ENCODE measurements at places on chromosomes 2 and 18. TPM values are rescaled to one million over a fixed set of nuclear protein-coding genes. Genes with fewer than 3 reads are reported as not detected.
A peak's percentile ranks its signal among the peaks of the same experiment; 100 is the strongest.

- H3K4me1 ChIP-seq, result no peaks in the 10 kb centered on the region
- peaks cover 17% of the 10 kb centered on the region for H3K36me3 ChIP-seq
- no peak overlapping the region for H3K27ac ChIP-seq
- H3K4me3 ChIP-seq, result no peak overlapping the region
These were observed 109.0 kb downstream of the ICA1L start for GRCh38 chr2:202762556-202762955.

DNA sequence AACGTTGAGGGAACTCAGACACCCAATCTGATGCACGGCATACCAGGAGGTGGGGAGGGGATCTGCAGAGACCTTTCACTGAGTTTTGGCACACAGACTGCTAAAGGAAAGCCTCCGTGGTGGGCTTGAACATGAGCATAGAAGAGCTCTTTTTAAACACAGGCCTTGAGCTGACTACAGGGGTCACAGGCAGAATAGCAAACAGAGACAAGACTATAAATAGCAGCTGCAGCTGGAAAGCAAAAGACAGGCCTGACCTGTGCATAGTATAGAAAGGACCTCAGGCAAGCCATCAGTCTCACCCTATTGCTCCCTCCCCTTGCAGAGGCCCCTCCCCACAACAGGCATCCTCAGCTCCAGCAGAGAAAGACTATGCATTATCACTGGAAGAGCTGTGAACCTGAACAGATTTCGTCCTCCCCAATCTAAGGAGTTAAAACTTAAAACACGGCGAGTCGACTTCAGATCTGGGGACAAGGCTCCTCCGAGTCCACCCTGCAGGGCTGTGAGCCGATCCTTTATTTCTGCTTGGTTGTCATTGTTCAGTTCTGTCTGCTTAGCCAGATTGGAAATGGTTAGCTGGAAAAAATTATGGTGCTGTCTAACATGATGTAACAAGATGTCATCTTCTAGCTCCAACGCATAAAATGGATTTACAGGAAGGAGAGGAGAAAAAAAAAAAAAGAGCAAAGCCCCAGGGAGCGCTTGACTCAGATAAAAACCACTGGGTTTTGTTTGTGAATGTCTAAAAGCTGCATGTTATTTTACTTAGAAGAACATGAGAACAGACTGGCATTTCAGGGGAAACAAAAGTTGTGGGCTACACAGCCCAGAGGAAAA is 25.2 kb upstream of the LCLAT1 start:
- peaks cover 17% of the 10 kb centered on the region for H3K4me1 ChIP-seq
- peak; percentile 29 for DNase-seq
- H3K27me3 ChIP-seq, result no peaks in the 10 kb centered on the region

Gene IL36RN
- total RNA-seq, result not detected

Gene UGT1A3
- total RNA-seq, result not detected

DNA sequence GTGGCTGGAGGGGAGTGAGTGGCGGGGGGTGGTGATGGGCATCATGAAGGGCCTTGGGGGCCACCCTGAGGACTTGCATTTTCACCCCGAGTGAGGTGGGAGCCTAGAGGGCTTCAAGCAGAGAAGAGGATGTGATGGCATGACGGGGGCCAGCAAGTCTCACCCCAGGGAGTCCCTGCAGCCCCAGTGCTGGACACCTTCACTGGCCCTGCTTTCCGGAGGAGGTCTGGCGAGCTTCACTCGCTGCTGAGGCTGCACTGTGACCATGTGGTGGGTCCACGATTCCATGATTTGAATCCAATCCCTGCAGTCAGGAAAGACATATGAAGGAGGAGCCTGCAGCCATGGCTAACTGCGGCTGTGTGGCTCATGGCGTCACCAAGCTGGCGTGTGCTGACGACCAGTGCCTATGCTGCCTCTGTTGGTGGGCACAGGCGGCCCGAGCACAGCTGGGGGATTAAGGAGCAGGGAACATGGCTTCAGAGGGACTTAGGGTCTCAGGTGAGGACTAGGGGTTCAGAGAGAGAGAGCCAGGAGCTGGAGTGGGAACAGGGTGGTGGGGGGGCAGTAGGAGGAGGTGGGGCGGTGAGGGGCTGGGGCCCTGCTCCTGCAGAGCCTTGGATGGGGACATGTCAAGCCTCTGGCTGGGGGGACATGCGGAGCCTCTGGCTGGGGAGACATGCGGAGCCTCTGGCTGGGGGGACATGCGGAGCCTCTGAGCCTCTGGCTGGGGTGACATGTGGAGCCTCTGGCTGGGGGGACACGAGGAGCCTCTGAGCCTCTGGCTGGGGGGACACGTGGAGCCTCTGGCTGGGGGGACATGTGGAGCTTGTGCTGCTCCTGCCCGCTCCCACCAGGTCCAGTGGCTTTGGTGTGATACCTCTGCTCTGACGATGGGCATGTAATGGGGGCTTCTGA is 3.6 kb downstream of the ZAP70 start:
- H3K4me3 ChIP-seq, result peak overlapping the region; percentile 93
- peaks cover 94% of the 10 kb centered on the region for H3K4me1 ChIP-seq
- H3K27ac ChIP-seq, result peak overlapping the region; percentile 92
- H3K27me3 ChIP-seq, result no peaks in the 10 kb centered on the region
- peaks cover 4% of the 10 kb centered on the region for H3K36me3 ChIP-seq
- DNase-seq, result no peak

DNA sequence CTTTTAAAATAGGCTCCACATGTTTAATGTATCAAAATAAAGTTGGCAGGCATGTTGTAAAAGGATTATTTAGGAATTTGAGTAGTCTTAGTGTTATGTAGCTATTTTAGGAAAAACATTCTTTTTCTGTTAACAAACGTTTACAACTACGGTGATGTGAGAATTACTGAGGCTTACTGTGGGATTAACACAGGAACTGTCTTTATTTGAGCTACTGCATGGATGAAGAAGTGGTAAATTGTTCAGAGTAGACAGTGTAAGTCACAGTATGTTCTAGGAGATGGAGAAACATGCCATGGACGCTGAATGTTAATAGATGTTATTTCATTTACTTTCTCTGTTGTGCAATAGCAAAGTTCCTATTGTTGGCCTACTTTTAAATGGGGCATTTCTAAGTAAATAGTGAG is 1.6 kb downstream of the PPM1B start:
- H3K27ac ChIP-seq, result peak overlapping the region; percentile 98
- peaks cover 51% of the 10 kb centered on the region for H3K4me1 ChIP-seq
- peak overlapping the region; percentile 96 for H3K4me3 ChIP-seq
- H3K27me3 ChIP-seq, result no peaks in the 10 kb centered on the region
- no peak for DNase-seq

Gene SAG
- 1.7 TPM for total RNA-seq

DNA sequence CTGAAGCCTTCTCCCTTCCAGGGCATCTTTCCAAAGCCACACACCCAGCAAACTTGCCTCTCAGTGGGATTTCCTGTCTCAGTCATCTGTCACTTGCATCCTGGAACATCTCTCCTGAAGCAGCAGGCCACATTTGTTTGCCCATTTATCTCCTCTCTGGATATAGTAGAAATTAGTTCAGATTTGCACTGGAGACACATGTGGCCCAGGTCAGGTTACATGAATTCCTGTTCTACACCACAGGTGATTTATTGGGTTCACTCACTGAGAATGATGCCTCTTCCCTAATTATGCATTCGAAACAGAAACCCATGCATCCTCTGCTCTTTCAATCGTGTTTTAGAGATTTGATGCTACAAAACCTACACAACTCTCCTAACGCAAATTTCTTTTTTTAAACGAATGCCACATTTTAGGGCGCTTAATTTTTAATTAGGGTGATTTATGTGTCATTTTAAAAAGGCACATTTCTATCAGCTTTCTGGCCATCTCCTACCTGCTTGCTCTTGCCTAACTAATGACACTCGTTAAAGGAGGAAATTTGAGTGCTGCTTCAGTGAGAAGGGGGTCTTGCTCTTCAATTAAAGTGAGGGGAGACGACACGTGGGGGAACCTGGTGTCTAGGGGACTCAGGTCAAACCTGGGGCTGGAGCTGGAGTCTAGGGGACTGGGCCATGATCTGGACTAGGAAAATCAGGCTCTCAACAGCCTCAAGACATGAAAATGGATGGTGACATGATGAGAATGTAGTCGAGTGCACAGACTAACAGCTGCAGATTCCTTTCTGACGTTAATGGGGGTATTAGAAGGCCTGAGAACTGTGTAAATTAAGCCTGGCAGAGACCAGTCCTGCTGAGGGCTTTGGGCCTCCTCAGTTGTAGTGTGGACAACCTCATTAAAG is 221.4 kb downstream of the CLIP4 start:
- no peaks in the 10 kb centered on the region for H3K36me3 ChIP-seq
- no peaks in the 10 kb centered on the region for H3K4me1 ChIP-seq
- DNase-seq, result no peak

Gene SH3BP4
- 0.37 TPM for total RNA-seq

Gene RGPD3
- 0.44 TPM for total RNA-seq

DNA sequence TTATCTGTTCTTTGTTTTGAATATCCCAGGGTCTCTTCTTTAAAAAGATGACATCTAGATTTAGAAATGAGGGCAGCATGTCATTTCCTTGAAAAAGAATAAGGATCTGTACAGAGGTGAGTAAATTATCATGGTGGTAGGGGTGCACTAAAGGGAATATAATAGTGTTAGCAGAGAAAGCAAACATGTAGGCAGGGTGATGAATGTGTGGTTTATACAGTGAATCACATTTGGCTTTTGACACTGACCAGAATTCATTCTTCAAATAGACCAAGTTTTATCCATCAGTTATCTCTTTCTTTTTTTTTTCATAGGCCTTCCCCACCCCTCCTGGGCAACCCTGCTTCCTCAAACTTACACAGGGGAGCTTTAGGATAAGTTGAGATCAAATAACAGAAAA is 184.5 kb upstream of the LRP1B start:
- no peak overlapping the region for H3K27ac ChIP-seq
- H3K36me3 ChIP-seq, result no peaks in the 10 kb centered on the region
- no peak for DNase-seq
- H3K4me1 ChIP-seq, result no peaks in the 10 kb centered on the region

Gene ITGB6
- total RNA-seq, result not detected

- H3K27ac ChIP-seq, result no peak overlapping the region
- DNase-seq, result no peak
- no peaks in the 10 kb centered on the region for H3K36me3 ChIP-seq
These were observed 32.6 kb downstream of the CNGA3 start for GRCh38 chr2:98378901-98379300.

DNA sequence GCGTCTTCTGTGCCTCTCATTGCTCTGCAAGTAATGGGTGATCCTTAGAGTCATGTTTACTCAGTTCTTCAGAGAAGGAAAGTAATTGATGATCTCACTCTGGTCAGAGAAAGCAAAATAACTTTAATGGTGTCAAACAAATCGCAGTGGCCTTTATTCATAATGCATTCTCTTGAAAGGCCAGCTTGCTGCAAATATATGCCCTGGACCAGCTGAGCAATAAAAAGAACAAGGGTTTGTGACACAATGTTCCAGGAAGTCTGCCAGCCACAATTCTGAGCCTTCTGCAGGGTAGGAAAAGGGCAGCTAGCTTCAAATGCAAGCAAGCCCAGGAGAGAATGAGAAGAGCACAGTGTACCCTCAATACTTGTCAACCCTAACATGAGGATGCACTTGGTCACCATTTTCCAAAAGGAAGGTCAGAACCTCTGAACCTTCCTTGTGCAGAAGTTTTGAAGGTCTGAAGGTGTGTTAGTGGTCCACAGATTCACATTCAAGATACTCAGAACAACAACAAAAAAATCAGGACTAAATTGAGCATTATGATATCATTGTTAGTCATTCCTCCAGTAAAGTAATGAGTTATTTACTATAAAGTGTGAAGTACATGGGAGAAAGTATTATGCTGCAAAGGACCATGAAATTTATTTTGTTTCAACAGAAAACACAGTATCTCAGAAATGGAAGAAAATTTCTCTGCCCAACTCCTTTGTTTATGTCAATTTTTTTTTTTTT is 355.6 kb downstream of the PAX3 start:
- H3K4me1 ChIP-seq, result no peaks in the 10 kb centered on the region
- H3K27me3 ChIP-seq, result no peaks in the 10 kb centered on the region
- H3K36me3 ChIP-seq, result no peaks in the 10 kb centered on the region
- no peak overlapping the region for H3K27ac ChIP-seq
- H3K4me3 ChIP-seq, result no peak overlapping the region
- DNase-seq, result no peak

DNA sequence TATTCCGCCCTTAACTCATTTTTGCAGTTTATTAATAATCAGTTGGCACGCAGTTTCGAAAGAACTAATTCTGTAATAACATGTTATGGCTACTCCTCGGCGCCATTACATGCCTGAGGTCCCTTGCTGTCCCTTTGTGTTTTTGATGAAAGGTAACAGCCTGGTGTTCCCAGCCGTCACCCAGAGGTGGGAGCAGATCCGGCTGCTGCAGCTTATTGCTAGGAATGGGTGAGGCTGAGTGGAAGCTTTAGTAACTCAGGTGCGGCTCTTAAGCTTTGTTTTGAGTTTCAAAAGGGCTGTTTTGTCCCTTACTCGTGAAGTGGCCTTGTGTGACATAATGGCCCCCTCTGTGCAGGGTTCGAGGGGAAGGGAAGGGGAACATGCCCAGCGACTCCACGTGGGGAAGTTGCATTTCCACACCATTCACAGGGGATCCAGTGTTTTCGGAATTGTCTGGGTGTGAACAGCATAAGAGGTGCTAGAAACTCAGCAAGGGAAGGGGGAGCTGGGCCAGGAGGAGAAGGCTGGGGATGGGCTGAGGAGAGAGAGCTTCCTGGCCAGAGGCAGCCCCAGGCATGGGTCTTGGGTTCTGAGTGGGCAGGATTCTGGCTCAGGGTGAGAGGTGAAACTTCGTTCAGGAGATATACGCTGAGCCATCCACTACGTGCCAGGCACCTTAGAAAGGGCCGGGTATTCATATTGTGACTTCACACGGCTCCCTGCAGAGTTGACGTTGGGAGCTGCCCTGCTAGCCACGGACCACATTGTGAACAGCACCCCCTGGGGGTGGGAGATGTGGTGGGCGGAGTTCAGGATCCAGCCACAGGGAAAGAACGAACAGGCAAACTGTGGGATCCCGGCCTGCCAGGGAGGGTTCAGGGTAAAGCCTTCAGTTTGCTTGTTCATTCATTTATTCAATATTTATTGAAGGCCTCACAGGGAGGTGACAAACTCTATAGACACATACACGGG is 84.4 kb downstream of the TGOLN2 start:
- H3K36me3 ChIP-seq, result no peaks in the 10 kb centered on the region
- H3K27ac ChIP-seq, result no peak overlapping the region
- no peaks in the 10 kb centered on the region for H3K27me3 ChIP-seq
- no peak overlapping the region for H3K4me3 ChIP-seq
- no peaks in the 10 kb centered on the region for H3K4me1 ChIP-seq

Gene COL3A1
- total RNA-seq, result not detected

DNA sequence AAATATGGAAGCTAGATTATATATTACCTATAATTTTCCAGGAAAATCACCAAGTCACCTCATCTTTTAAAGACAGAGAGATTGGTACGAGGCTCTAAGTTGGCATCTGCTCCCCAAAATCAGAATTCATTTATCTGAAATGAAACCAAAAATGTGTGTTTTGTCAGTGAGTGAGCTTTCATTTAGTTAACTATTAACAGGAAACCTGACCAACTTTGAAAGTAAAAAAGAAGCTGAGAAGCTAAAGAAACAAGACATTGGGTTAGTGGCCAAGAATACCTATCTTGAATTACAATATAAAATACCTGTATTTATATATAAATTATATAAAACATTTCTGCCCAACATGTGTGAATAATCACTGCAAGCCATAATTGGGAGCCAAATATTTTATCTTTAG is 1.9 kb downstream of the MPPE1 start:
- H3K27me3 ChIP-seq, result no peaks in the 10 kb centered on the region
- no peak for DNase-seq
- H3K4me1 ChIP-seq, result peaks cover 20% of the 10 kb centered on the region
- peak overlapping the region; percentile 33 for H3K27ac ChIP-seq
- H3K36me3 ChIP-seq, result peaks cover 24% of the 10 kb centered on the region
- no peak overlapping the region for H3K4me3 ChIP-seq

- H3K4me3 ChIP-seq, result peak overlapping the region; percentile 56
- H3K4me1 ChIP-seq, result peaks cover 17% of the 10 kb centered on the region
- no peaks in the 10 kb centered on the region for H3K36me3 ChIP-seq
These were observed 13.3 kb upstream of the RAB17 start for GRCh38 chr2:237603718-237604362.

Gene EFHD1
- 1.3 TPM for total RNA-seq

Data from CD4-positive, CD25-positive, alpha-beta regulatory T cell (primary cell).